ENCODE measurements at places on chromosomes 2 and 18.

DNA sequence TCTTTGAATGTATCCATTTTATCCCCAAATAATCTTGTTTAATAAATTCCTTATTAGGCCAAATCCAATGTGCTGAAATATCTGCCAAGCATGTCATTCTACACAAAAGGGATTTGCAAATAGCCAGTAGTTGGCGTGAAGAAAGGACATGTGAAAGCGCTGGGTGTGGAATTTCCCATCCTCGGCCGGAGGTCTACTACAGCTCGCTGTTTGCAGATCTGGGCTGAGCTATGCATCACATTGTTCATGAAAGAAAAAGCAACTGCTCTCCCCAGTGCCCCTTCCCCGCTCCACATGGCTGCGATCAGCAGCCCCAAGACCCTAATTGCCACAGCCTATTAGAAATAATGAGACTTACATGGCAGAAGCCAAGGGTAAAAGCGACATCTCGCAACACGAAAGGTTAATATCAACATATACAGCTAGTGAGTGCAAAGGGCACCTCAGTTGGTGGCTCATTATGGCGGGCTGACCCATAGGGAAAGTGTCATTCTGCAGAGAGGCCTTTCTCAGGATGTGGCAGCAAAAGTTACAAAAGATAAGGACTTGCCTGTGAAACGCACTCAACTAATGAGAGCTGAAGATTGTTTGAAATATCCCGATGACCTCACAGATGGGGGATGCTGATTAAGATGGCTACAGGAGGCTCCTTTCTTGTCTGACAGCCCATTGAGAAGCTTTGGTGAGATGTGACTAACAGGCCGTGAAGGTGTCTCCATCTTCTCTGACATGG is 126.9 kb upstream of the CYP1B1 start:
- no peak for DNase-seq

GRCh38 chr18:53819174-53819573 is 405.3 kb downstream of the MBD2 start:
- DNase-seq: no peak

- peak; percentile 82 for DNase-seq
Observed at GRCh38 chr18:8741532-8741931, 36.2 kb downstream of the MTCL1 start.

DNA sequence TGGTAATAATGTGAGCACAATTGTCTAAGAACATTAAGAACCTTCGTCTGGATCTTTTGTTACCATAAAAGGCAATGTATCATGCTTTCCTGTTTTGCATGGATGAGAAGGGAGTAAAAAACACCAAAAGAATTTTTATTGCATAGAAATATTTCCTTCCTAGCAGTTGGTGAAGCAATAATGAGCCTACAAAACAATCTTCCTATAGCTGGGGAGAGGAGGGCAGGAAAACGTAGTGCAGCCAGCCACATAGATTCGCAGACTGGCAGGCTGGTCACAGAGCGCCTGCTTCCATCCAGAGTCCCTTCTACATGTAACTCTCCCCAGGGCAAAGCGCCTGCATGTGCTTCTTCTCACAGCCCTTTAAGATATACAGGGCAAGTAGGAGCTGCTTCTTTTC is 190.4 kb downstream of the BABAM2 start:
- DNase-seq: no peak

DNA sequence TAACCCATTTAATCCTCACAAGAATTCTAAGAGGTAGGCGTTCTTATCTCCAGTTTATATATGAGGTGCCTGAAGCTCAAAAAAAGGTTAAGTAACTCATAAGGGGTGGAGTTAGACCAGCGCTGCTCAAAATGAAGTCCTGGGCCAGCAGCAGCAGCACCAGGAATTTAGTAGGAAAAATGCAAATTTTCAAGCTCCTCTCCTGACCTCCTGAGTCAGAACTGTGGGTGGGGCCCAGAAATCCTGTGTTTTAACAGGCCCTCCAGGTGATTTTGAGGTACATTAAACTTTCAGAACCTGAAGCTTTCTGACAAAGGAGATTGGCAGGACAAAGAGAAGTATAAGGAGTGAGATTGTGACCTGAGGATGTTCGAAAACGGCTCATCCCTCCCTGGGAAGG is 66.0 kb upstream of the CCDC85A start:
- DNase-seq: no peak

- no peak for DNase-seq
Observed at GRCh38 chr2:152694161-152694661, 23.1 kb downstream of the PRPF40A start.

DNA sequence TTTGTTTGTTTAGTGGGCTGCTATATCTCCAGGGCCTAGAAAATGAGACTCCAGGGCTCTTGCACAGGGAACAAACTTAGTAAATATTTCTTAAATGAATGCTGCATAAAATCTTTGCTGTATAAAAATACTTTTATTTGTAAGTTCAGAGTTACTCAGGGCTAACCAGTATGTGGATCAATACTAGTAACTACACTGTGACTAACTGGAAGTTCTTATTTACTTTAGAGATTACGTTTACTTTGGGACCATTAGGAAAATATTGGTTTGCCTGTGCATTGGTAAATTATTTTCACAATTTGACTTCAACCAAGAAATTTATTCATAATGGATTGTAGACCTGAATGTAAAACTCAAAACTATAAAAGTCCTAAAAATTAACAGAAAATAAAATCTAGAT is 575.5 kb downstream of the RNF144A start:
- no peak for DNase-seq

- no peak for DNase-seq
Observed at GRCh38 chr2:96470636-96471035, 34.5 kb downstream of the NEURL3 start.

DNA sequence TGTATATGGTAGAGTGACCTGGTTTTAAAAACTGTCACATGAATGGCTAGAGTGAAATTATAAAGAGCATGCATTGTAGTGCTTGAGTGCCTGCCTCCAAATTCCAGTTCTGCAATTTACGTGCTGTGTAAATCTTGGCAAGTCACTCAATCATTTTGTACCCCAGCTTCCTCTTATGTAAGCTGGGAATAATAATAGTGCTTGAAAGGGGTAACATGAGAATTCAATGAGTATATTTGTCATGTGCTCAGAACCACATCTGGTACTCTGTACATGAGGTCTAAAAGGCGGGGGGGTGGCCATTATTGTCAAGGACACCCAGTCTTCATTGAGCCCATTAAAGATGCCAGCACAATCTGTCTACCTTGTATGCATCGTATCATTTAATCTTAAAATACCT is 214.8 kb downstream of the MC4R start:
- no peak for DNase-seq

DNA sequence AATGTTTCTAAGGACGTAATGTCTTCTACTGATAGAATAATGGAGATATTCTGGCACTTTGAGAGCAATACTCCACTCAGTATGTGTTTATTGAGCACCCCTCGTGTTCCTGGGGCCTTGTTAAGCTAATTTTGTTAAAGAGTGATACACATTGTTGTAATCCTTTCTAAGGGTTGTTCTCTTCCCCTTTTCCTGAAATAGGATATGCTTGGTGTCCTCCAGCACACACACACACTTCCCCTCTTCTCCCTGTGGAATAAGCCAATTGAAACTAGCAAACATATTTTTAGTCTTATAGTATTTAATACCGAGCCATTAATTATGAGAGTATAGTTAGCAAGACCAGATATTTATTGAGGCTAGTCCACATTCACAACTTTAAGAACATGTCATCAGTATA is 114.1 kb downstream of the CRIM1 start:
- DNase-seq: no peak

GRCh38 chr2:86249579-86250391 is 50.5 kb downstream of the MRPL35 start:
- DNase-seq: peak; percentile 38

- DNase-seq: no peak
Observed at GRCh38 chr2:160402501-160402900, 91.1 kb downstream of the RBMS1 start.

GRCh38 chr2:181807526-181807925 is 84.0 kb upstream of the ITPRID2 start:
- DNase-seq: no peak

GRCh38 chr2:140508756-140509155 is 1622.1 kb downstream of the LRP1B start:
- no peak for DNase-seq

GRCh38 chr2:128279786-128280157 is 38.9 kb downstream of the HS6ST1 start:
- no peak for DNase-seq

DNA sequence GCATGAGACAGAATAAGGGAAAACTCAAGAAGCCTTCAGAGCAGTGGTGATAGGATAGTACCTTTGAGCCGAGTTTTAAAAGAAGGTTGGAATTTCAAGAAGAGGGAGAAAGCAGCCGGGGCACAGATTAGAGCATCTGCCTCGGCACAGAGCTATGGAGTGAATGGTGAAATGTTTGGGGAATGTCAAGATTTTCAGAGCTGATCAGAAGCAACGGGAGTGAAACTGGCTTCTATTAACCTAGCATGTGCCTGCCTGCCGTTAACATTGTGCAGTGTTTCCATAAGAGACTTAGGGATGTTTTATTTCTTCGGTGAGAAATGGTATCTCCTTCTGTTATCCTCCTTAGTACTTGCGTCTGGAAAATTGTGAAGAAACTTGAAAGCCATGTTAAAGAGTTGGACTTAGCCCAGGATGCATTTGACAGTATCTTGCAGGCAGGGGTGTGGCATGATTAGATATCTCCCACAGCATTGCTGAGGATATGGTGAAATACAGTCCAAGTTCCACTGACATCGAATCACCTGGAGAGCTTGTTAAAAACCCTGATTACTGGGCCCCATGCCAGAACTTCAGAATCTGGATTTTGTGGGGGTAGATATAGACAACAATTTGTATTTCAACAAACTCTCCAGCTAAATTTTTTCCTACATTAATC is 96.8 kb upstream of the PPP1CB start:
- DNase-seq: no peak

DNA sequence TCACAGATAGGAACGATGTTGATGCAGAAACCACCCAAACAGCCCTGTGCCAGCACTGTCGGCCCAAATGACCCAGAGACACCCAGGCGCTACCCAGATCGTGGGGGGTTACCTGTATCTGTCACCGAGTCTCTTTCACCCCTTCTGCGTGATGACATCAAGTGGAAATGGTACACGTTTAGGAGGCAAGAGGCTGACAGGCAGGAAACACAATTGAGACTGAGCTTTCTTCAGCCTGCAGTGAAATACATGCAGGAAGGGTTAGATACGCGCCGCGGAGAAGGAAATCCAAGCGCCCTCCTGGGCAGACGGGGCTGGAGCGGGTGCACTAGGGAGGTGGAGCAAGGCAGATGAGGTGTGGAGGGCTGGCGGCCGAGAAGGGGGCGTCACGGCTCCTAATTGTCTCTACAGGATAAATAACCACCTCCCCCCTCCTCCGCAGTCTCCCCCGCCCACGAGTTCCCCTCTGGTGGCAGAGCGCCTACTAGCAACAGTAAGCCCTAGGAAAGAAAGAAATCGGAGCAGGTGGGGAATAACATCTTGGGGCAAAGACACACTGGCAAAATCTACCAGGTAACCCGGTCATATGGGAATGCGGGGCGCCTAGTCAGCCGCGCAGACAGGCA is at the start of gene RNF152:
Gene RNF152 (minus strand): TSS at position 325 of the 626 bp plus-strand sequence. CDS start 76,544 bp downstream, outside the sequence.
- DNase-seq: peak; percentile 76

GRCh38 chr2:45191976-45192375 is 182.7 kb upstream of the SIX2 start:
- DNase-seq: no peak

DNA sequence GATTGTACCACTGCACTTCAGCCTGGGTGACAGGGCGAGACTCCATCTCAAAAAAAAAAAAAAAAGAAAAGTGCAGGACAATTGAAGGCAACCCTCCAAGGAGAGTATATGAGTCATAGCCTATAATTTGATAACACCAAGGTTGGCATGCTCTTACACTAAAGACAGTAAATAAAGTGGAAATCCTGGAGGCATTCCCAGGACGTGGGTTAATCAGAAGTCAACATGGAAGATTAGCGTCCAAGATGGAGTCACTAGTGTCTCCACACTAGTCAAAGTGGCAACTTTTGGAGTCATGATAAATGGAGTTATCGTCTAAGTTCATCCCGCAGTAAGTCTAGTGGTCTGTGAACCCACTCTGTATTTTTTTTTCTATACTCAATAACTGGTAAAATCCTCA is 21.2 kb upstream of the UGGT1 start:
- no peak for DNase-seq

DNA sequence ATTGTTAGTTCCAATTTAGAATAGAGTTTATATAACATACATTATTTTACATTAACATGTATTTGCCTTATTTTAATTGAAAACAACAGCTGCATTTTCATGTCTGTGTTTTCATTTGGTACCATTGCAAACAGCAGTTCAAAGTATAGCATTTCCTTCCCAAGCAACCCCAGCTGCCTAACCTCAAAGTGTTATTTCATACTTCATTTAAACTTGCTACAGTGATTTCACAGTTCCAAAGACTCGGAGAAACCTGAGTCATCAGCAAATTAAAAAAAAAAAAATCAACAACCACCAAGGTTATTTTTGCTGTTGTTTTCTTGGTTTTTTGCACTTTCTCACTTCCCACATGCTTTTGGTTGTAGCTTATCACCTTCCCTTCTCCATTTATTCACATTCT is 236.5 kb upstream of the SPHKAP start:
- DNase-seq: no peak

GRCh38 chr2:134406311-134406710 is 152.4 kb downstream of the MGAT5 start:
- no peak for DNase-seq

DNA sequence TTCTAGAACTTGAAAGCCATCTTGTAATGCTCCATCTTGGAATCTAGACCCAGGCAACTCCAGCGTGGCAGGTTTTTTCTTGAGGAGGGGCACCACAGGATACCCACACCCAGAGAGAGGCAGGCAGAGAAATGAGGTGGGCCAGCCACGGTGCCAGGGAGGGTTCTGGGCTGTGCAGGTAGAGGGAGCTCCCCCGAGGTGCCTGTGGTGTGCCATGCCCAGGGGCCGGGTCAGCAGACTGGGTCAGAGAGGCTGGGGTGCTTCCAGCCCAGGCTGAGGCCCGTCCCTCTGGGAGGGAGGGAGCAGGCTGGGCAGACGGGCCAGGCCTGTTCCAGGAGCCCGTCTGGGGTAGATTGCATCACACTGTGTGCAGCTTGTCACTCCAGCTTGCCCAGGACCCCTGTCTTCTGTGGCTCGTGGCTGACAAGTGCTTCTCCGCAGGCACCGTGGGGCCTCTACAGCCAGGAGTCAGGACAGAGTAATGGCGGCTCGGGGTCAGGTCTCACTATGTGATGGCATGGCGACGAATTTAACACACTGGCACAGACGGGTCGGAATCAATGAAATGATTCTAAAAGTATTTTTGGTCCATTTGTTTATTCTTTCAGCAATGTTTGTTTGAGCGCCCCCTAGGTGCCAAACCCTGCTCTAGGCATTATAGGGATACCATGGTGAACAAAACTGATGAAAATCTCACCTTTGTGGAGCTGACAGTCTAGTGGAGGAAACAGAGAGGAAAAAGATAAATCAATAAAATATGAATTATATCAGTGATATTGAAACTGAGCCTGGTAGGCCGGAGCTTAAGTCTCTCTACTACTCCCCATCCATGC is 144.0 kb downstream of the ACOXL start:
- DNase-seq: no peak

- DNase-seq: no peak
Observed at GRCh38 chr2:219987830-219988229, 360.4 kb downstream of the SLC4A3 start.
